Stimulated activated CD8-positive, alpha-beta memory T cell treated with anti-CD3 and anti-CD28 coated beads, Interleukin-4, amount 100 ng/mL, for 4 hours (primary cell): ENCODE measurements at places on chromosomes 2 and 18.

DNA sequence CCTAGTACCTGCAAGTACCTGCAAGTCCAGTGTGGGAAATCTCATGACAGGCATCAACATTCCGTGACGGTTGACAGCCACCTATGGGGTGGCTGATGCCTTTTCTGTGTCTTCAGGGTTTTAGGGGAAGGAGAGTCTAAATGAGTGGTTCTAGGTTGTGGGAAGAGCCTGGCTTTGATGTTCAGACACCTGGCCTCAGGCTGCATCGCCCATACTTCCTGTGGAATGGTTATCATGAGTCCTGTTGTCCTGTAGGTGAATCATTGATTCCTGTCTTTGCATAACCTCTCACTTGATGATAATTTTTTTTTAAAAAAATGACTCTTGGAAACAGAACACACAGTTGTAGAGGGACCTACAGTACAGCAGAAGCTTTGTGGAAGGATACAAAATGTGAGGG lies 108.9 kb downstream of the NEDD4L start:
- DNase-seq = no peak

GRCh38 chr2:121363632-121364420 lies 78.8 kb upstream of the TFCP2L1 start:
- DNase-seq = no peak

DNA sequence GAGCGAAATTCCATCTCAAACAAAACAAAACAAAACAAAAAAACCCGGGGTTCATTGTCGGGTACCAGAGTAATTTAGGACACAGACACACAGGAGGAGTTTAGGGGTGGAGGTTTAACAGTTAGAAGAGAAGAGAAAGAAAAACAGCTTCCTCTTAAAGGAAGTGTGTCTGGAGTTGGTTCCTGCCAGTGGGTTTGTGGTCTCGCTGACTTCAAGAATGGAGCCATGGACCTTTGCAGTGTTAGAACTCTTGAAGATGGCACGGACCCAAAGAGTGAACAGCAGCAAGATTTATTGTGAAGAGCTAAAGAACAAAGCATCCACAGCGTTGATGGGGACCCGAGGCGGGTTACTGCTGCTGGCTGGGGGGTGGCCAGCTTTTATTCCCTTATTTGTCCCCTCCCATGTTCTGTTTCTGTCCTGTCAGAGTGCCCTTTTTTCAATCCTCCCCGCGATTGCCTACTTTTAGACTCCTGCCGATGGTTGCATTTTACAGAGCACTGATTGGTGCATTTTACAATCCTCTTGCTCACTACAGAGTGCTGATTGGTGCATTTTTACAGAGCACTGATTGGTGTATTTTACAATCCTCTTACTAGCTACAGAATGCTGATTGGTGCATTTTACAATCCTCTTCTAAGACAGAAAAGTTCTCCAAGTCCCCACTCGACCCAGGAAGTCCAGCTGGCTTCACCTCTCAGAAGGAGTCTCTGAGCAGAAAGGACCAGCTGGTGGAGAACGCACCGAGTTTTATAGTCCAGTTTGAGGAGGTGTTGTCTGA lies 28.7 kb upstream of the ATP8B1 start:
- DNase-seq = no peak

DNA sequence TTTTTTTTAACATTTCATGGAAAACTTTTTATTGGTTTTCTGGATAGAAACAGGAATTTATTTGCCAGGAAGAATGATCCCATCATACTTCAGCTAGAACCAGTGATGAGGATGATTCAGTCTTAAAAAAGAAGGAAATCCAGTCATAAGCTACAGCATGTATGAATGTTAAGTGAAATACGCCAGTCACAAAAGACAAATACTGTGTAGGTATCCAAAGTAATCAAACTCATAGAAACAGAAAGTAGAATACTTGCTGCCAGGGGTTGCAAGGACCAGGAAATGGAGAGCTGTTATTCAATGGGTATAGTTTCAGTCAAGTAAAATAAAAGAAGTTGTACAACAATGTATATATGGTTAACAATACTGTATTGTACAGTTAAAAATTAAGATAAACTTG lies 21.3 kb downstream of the PSME4 start:
- DNase-seq = no peak

GRCh38 chr2:195686564-195686963 lies 29.5 kb downstream of the SLC39A10 start:
- no peak for DNase-seq

DNA sequence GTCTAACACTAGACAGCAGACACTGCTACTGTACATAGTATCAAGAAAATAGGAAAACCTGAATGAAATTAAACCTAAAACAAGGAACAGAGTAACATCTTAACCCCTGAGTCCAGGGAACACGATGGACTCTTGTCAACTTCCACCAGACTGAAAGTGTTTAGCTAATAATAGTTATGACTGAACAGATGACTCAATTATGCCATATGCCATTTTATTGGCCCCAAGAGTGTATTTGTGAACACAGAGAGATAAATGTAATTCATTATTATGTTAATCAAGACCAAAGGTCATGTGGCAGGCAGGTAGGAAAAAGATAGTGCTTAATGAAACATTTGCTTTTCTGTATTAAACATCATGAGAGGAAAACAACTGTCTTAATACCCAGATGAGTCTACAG lies 58.0 kb downstream of the NYAP2 start:
- no peak for DNase-seq

- no peak for DNase-seq
Observed at GRCh38 chr2:234874347-234875046, 77.3 kb upstream of the SH3BP4 start.

- no peak for DNase-seq
Observed at GRCh38 chr2:8000870-8001269, 681.0 kb upstream of the ID2 start.

DNA sequence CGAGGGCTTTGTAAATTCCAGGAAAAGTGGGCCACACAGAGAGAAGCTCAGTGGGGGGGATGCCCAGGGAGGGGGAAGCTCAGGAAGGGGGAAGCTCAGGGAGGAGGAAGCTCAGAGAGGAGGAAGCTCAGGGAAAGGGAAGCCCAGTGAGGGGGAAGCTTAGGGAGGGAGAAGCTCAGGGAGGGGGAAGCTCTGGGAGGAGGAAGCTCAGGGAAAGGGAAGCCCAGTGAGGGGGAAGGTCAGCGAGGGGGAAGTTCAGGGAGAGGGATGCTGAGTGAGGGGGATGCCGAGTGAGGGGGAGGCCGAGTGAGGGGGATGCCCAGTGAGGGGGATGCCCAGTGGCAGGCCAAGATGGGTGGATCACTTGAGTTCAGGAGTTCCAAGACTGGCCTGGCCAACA lies 821 bp upstream of the CHRNG start:
- no peak for DNase-seq

DNA sequence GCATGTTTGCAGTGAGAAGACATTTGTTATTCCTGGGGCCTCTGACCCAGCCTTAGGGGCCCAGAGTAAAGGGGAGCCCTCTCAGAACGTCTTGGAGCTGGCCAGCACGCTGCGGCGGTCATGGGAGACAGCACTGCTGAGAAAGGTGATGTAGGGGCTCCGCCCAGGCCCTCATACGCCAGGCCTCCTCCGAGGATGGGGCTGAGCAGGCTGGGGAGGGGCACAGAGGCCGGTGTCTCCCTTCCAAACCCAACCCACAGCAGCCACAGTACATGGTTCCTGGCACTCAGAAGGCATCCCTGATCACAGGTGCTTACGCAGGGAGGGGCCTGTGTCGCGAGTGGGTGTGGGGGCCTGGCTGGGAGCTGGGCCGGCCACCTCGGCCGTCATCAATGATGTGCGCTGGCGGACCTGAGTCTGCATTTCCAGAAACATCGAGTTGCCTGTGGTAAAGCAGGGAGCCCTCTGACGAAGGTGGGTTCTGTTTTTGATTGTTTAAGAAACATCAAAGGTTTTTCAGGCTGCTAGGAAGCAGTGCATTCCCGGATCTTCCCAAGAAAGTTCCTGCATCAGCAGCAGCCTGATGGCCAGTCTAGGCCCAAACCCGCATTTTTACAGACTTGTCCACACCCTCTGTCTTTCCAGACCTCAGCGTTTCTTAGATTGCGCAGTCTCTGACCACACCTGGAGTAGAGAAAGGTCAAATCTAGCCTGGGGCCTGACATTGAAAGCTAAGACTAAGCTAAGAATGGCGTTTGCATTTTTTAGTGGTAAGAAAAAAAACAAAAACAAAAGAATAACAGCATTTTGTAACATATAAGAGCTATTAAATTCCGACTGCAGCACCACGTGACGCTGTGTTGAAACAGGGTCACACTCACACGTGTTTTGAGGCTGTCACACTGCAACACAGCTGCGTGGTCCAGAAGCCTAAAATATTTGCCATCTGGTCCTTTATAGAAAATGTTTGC lies 51.2 kb upstream of the PXDN start:
- DNase-seq = no peak

GRCh38 chr18:62545098-62545497 lies 22.3 kb downstream of the ZCCHC2 start:
- no peak for DNase-seq

DNA sequence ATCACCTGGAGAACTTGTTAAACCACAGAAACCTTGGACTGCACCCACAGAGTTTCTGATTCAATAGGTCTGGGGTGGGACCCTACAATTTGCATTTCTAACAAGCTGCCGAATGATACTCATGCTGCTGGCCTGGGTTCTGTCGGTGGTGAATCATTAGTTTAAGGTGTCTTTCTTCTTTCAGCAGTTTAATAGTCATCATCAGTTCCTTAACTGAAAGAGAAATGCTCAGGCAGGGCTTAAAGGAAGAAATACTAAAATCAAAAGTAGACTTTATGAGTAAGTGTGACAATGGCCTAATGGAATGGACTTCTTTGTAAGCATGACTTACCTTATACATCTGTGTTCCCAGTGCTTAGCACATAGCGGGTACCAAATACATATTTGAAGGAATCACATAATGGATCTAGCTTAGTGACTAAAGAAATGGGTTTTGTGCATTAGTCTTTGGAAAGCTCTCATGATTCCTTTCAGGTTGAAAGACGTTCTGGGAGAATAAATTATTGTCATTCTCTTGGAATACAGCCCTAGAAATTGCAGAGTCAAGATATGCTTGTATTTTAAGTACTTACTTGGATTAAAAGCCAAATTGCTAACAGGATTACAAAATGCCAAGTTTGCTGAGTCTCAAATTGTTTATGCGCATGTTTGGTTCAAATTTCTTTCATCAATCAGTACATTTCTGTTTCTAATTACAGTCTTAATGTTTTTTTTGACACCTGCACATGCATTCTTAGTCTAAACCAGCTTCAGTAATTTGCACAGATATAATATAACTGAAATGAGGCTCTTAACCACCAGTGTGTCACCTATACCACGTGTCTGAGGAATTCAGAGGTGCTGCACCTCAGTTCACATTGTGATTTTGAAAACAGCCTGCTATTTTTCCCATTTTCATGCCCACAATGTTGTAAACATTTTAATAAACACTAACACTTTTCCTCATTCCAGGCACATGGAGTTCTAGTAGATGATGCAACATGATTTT lies 220.3 kb upstream of the NRP2 start:
- DNase-seq = no peak

- no peak for DNase-seq
Observed at GRCh38 chr18:7221424-7222155, 9.3 kb upstream of the LRRC30 start.

DNA sequence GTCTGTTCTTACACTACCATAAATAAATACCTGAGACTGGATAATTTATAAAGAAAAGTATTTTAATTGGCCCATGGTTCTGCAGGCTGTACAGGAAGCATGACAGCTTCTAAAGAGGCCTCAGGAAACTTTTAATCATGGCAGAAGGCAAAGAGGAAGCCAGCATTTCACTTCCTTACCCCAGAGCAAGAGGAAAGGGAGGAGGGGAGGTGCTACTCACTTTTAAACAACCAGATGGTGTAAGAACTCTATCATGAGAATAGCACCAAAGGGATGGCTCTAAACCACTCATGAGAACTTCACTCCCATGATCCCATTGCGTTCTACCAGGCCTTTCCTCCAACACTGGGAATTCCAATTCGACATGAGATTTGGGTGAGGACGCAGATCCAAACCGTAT lies 344.4 kb upstream of the SLC39A10 start:
- no peak for DNase-seq

GRCh38 chr18:12476955-12477354 lies 69.2 kb downstream of the PRELID3A start:
- DNase-seq = no peak

DNA sequence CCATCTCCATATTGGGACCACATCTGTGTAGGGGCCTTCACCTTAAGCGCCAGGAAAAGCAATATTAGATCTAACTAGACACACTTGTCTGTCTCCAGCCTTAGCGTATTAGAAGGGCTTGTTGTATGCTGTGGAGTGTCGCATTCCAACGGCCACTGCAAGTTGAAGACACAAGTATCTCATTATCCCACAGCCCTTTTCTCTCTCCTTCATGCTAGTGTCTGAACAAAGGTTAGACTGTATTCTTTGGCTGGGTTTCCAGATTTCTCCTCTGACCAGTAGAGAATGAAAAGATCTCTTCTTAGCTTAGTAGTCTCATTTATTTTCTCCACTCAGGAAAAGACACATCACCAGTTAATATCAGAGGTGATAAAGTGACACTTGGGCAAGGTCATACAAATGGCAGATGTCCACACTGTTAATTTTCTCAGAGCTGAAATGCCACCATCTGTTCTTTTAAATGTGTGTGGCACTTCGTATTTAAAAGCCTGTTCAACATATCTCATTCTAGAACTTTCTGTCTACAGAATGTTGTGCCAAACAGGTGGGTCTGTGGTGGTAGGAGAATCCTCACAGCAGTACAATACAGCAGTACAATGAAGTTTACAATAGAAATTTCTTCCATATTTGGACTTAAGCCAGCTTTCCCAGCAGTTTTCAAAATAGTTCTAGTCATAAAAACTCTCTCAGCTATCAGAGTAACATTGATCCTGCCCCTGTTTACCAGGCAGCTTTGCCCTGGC lies 94.0 kb upstream of the ITGA6 start:
- DNase-seq = no peak

DNA sequence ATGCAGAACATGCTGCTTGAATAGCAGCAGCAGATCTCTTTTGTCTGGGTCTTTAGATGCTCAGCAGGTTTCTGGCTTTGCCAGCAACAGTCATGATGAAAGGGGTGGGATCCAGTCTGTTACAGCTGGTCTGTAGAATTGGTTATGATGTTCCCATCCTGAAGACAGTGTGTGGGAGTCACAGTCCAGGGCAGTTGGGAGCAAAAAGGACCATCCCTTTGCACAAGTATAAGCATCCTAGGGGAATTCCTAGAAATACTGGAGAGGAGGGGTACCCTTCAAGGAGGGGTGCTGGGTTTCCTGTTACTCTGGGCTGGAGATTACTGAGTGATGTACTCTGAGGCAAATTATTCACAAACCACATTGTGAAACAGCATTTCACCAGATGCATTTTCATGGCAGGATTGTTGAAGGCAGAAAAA lies 119.9 kb upstream of the RND3 start:
- DNase-seq = no peak
